ENCODE measurements at places on chromosomes 5 and 9. TPM values are rescaled to one million over a fixed set of nuclear protein-coding genes. Genes with fewer than 3 reads are reported as not detected.

DNA sequence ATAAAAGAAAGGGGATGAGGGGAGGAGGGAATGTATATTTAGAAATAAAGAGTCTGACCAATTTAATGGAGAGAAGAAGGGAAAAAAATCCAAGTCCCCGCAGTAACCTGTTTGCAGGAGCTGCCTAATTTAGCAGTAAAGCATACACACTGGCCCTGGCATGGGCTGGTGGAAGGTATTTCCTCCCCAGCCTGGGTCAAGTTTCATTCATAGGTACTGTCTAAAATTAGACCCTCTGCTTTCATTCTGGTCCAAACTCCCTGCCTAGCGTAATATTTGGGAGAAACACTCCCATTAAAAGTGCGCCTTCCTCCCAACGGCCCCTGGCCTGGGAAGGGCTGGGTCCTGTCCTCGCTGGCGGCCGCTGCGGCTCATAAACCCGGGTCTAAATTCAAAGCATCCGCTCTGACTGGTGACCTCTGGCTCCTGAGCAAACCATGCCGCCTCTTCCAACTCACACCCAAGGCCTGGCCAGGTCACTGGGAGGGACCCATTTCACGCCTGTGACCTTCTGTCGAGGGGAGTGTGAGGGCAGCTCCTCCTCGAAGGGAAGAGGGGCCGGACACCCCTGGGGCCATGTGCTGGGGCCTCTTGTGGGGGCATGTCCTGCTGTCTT, 123.2 kb downstream of the FGF18 start:
- no peak for DNase-seq

The NR4A3 gene
- 0.13 TPM for total RNA-seq

The EQTN gene
- not detected for total RNA-seq

GRCh38 chr5:153496835-153497234, 6.4 kb downstream of the GRIA1 start:
- peak; percentile 8 for DNase-seq

The KIF4B gene
- total RNA-seq, result 0.10 TPM

The ALAD gene
- 8.9 TPM for total RNA-seq

GRCh38 chr5:156912869-156913268, 50.2 kb downstream of the TIMD4 start:
- no peak for DNase-seq

- DNase-seq, result no peak
Observed at GRCh38 chr9:125626187-125626586, 80.8 kb downstream of the MAPKAP1 start.

The LCP2 gene
- total RNA-seq, result 0.36 TPM

The ADGRV1 gene
- total RNA-seq, result 0.49 TPM

The TRIM36 gene
- 1.6 TPM for total RNA-seq

GRCh38 chr9:1581926-1582325, 433.2 kb upstream of the SMARCA2 start:
- no peak for DNase-seq

DNA sequence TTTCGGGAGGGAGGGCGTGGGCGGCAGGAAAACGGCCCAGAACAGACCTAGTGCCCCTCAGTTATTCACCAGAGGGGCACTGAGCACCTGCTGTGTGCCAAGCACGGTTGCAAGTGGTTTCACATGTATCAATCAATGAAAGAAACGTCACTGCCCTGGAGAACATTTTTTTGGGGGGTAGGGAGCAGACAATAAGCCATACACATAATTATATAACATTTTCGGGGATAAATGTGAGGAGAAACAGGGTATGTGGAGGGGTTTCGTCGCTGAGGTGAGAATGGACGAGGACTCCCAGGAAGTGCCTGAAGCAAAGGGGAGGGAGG, 444 bp upstream of the ZNF354A start:
- DNase-seq, result no peak

DNA sequence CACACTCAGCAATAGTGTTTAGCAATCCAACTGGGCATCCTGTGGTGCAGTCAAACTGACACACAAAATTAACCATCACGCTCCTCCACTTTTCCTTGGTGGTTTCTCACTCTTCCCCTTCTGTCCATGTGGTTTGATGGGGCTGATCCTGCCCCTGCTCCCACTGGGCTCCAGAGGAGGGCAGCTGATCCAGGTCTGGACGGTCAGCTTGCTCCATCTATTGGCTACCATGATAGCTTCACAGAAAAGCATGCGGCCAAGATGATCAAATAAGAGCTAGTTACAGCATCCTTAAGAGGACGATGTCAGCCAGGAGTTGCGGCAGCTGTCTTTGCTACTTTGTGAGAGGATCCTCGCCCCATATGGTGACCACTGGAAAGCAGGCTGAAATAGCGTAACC, 29.6 kb upstream of the RANBP17 start:
- no peak for DNase-seq

The EIF4E1B gene
- total RNA-seq, result not detected

GRCh38 chr5:111722140-111722539, 34.9 kb downstream of the NREP start:
- DNase-seq, result no peak

The FGD3 gene
- total RNA-seq, result 0.80 TPM

- peak; percentile 36 for DNase-seq
Observed at GRCh38 chr5:32027717-32028458, 146.2 kb downstream of the GOLPH3 start.

GRCh38 chr5:52684051-52684450, 103.7 kb upstream of the ITGA1 start:
- no peak for DNase-seq

GRCh38 chr9:86328156-86328555, 26.1 kb downstream of the TUT7 start:
- no peak for DNase-seq

The ZNF454 gene
- 0.10 TPM for total RNA-seq

The F2R gene
- 26.0 TPM for total RNA-seq

- DNase-seq, result no peak
Observed at GRCh38 chr5:5617024-5617423, 194.5 kb downstream of the ICE1 start.

GRCh38 chr5:39314591-39314990, 49.7 kb downstream of the C9 start:
- DNase-seq, result no peak

DNA sequence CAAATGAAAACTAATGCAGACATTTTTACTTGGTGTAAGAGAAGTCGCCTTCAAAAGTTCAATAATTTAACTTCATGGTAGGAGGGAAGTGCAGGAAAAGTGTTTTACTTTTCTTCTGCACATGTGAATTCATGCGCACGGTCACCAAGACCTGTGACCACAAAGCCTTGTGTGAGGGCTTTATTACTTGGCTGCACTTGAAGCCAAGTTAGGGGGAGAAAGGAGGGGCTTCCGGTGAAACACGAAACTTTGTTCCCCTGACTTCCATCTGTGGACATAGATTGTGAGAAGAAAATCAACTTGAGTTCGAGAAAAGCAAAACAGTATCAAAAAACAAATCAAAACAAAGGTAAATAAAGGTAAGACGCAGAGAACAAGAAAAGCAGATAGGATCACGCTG, 239.9 kb downstream of the ROR2 start:
- no peak for DNase-seq

DNA sequence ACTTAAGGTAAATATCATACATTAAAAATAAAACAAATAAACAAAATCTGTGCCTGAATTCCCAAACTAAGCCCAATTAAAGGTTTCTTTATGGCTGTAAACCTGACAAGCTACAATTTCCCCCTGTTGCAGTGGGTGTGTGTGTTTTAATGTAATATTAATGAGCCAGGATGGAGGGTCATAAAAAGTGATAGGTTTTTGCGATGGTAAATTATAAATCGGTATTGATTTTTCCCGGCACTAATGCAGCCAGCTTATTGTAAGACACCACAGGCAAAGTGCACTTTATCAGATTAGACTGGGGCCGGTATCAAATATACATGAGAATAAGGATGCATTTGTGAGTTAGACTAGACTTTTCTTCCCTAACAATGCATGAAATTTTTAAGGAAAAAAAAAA, 120.4 kb downstream of the EBF1 start:
- no peak for DNase-seq

DNA sequence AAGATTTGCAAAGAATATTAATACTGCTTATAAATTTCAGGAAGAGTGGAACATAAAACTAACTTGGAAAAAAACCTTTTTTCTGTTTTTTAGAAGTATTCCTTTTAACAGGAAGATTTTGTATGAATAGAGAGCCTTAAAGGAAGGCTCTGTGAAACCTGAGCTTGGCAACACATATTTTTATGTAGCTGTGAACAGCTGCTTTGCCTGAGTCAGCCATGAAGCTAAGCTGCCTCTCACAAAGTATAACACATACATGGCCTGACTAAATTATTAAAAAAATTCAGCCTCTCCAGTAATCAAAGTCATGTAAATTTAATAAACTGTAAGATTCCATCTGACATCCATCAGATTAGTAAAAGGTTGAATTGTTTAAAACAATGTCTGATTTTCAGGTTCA, 547.5 kb downstream of the ELAVL2 start:
- DNase-seq, result no peak

The DMXL1 gene
- total RNA-seq, result 29.2 TPM

- DNase-seq, result no peak
Observed at GRCh38 chr5:131393498-131393968, 129.7 kb downstream of the CDC42SE2 start.

- DNase-seq, result no peak
Observed at GRCh38 chr5:147065071-147065470, 169.8 kb upstream of the STK32A start.

GRCh38 chr5:75374394-75374814, 37.4 kb downstream of the HMGCR start:
- no peak for DNase-seq

The ITGA1 gene
- 1.6 TPM for total RNA-seq

The RMRP gene
- 29,896 TPM for total RNA-seq

- DNase-seq, result no peak
Observed at GRCh38 chr9:76729980-76730737, 34.1 kb upstream of the PCA3 start.

DNA sequence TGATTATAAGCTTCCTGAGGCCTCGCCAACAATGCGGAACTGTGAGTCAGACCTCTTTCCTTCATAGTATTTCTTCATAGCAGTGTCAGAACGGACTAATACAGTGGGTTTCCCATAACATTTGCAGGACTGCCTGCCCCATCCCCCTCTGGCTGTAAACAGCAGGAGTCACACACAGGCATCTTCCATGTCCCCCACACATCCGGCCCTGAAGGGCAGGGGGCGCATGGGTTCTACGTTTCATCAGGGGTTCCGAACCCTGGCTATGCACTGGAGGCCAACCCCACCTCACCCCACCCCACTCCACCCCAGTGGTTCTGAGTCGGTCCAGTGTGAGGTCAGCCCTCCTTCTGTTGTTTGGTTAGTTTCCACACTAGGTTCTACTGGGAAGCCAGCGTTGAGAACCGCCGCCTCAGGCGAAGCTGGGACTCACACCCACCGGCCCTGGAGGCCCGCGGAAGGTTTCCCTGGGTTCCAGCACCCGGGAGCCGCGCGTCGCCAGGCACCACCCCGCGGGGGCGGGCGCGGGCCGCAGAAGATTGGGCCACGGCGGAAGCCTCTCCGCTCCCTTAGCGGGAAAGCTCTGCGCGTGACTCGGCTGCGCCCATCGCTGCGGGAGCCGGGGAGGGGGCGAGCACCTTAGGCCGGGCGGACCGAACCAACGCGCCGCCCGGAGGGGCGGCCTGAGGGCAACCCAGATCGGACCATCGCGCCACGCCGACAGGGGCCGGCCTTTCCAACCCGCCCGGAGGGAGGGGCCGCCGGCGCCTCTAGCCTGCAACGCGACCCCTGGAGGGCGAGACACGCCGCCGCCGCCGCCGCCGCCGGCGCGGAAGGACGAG, at the start of gene RUSC2:
Gene RUSC2, plus strand, starts transcription at position 799 of the 842 bp plus-strand sequence. CDS start 56,411 bp downstream, outside the sequence.
- DNase-seq, result peak; percentile 67

DNA sequence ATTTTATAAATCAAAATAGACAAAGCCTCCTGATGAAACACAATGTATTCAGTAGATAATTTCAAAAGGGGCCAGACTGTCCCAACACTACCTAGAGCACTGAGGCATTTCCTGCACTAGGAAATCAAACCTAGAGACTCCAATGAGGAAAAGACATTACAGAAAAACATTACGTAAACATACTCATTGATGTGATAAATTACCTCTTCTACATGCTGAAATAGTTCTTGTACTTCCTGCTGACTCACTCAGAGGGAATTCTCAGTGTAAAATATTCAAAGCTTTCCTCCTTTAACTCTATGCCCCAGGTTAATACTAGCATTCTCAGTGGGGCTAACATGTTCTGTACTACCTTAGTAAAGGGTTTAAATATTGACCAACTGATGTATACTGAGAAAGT, 178.0 kb downstream of the ESM1 start:
- DNase-seq, result no peak

- no peak for DNase-seq
Observed at GRCh38 chr5:2299388-2300220, 416.9 kb upstream of the IRX4 start.

- no peak for DNase-seq
Observed at GRCh38 chr9:107368696-107369095, 85.6 kb downstream of the RAD23B start.
